ENCODE measurements at places on chromosomes 7 and 10.

GRCh38 chr10:97731346-97732051 is 5.4 kb upstream of the ZFYVE27 start:
- DNase-seq, result peak; percentile 7

DNA sequence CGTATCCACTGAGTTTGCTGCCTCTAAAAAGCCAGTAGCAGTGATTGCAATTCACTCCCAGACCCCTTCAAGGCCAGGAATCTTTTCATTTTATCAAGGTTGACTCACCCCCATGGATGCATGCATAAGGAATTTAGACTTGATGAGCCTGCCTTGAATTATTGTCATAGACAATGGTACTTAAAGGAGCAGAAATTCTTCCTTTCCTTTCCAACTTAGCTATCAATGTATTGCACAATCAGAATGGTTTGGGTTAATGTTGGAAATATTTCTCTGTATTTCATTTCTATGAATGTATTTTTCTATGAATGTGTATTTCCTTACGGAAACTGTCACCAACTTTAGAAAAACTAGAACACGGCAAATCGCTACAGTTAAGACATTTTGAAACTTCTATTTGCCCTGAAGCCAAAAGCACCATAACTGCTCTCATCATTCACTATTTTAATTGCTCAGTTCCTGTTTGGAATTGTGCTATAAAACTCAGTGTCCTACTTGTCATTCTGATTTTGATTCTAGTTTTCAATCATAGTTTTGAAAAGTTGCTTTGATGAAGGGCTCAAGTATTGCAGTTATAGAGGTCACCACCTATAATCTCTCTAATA is 355.7 kb upstream of the AKR1E2 start:
- no peak for DNase-seq

DNA sequence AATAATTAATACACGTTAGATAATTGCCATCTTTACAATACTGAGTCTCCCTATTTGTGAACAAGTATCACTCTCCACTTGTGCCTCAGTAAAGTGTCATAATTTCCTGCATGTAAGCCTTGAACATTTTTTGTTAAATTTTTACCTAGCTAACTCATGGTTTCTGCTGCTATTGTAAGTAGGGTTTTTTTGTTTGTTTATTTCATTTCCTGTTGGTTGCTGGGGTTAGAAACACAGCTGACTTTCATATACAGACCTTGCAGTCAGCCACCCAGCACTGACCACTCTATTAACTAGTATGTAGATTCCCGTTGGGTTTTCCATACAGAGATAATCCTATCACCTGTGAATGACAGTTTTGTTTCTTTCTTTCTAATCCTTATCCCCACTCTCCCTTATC is 133.3 kb downstream of the MPP7 start:
- no peak for DNase-seq

GRCh38 chr7:103525937-103526336 is 79.9 kb upstream of the SLC26A5 start:
- no peak for DNase-seq

DNA sequence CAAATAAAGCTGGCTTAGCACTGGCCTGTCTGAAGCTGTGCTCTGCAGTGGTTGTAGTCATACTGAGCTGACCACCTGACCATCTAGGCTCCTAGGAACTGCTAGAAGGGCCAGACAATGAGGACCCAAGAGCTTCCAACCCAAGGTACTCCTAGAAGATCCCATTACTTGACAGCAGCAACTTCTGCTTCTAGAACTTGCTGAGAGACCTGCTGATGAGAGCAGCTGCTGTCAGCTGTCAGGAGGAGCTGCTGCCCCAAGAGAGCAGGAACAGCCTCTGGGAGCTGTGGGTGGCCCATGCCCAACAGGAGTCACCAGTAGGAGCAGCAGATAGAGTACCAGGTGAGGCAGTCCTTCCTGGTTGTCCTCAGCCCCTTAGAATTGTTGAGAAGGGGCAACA is 70.2 kb downstream of the RBM20 start:
- DNase-seq, result no peak

DNA sequence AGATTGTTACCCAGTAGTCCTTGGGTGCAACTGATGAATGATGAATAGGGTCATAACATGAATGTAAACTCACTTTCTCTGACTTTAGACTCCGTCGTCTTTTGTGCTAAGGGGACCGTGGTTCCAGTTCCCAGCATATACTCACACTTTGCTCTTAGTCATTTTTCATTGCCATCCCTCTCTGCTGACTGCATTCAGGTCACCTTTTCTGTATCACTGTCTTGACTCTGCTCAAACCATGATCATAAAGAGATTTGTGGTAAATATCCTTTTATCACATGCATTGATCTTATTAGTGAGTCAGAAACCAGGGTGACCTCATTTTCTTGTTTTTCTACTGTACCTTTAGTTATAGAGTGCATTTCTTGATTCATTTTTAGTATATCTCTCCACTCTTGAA is 141.1 kb upstream of the AGR3 start:
- no peak for DNase-seq

DNA sequence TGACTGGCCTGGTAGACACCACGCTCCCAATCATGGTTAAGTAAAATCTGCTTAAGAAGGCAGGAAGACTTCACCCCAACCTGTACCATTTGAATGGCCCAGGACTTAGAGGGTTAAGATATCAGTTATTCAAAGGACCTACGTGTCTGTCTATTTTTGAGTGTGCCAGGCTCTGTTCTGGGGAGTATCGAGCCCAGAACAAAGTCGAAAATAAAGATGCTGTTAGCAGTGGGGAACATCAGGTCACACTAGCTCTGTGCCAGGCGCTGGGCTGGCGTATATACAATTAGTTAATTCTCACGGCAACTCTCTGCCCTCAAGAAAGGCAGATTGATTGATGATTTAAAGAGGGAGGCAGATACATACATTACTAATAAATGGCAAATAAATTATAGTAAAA is 40.5 kb upstream of the CREB5 start:
- no peak for DNase-seq

GRCh38 chr10:69668721-69669120 is 38.7 kb downstream of the FAM241B start:
- DNase-seq, result no peak

DNA sequence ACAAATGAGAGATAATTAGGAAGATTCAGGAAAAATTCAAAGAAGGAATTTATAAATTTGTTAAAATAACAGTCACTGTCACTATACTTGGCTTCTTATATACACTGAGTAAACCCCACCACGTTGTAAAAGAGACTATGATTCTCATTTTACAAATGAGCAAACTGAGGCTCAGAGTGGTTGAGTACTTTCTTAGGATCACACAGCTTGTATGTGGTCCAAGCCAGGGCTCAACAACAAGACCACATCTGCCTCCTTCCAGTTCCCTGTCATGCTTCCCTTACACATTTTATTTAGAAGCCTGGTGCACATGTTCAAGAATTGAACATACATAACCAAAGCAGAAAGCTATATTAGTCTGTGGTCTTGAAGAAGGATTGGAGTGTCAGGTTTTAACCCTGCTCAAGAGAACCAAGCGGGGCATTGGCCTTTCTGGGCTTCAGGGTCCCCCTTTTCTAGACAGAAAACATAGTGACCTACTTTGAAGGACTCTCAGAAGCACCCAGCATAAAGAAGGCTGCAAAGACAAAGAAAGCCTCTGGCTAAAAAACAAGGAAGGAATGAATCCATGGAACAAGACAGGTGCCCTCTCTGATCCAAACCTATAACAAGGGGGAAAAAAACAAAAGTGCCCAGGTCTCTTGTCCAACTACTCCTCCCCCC is 846 bp downstream of the MRLN start:
- no peak for DNase-seq

GRCh38 chr10:67433276-67433675 is 262.7 kb downstream of the CTNNA3 start:
- no peak for DNase-seq

GRCh38 chr7:5354460-5355232 is 69.0 kb downstream of the TNRC18 start:
- DNase-seq, result no peak

GRCh38 chr10:35027567-35027966 is 62.6 kb downstream of the CUL2 start:
- no peak for DNase-seq

- DNase-seq, result no peak
These were observed 12.5 kb upstream of the MNX1 start for GRCh38 chr7:157022681-157023588.

GRCh38 chr10:43083764-43084163 is 6.9 kb downstream of the RET start:
- no peak for DNase-seq

DNA sequence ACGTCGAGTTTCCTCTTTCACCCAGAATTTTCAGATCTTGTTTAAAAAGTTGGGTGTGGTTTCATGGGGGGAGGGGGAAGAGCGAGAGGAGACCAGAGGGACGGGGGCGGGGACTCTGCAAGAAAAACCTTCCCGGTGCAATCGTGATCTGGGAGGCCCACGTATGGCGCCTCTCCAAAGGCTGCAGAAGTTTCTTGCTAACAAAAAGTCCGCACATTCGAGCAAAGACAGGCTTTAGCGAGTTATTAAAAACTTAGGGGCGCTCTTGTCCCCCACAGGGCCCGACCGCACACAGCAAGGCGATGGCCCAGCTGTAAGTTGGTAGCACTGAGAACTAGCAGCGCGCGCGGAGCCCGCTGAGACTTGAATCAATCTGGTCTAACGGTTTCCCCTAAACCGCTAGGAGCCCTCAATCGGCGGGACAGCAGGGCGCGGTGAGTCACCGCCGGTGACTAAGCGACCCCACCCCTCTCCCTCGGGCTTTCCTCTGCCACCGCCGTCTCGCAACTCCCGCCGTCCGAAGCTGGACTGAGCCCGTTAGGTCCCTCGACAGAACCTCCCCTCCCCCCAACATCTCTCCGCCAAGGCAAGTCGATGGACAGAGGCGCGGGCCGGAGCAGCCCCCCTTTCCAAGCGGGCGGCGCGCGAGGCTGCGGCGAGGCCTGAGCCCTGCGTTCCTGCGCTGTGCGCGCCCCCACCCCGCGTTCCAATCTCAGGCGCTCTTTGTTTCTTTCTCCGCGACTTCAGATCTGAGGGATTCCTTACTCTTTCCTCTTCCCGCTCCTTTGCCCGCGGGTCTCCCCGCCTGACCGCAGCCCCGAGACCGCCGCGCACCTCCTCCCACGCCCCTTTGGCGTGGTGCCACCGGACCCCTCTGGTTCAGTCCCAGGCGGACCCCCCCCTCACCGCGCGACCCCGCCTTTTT is at the start of gene VIM:
Gene VIM, plus strand, starts transcription at position 151 of the 925 bp plus-strand sequence. CDS start 1,182 bp downstream, outside the sequence.
- peak; percentile 77 for DNase-seq

DNA sequence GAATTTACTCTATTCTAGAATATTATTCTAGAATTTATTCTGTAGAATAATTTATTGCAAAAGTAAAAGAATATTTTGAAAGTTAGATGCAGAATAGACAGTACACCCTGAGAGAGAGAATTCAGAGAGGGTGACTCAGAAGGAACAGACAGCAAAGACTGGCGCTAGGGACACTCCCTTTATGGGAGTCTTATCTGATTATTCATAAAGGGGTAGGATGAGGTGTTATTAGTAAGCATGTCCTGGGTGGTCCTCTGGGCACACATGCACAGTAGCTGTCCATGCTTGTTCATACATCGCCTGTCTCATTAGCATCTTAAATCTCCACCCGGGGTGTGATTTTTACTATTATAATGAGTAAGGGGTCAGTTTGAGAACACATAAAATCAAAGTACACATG is 100.1 kb downstream of the XPNPEP1 start:
- no peak for DNase-seq

DNA sequence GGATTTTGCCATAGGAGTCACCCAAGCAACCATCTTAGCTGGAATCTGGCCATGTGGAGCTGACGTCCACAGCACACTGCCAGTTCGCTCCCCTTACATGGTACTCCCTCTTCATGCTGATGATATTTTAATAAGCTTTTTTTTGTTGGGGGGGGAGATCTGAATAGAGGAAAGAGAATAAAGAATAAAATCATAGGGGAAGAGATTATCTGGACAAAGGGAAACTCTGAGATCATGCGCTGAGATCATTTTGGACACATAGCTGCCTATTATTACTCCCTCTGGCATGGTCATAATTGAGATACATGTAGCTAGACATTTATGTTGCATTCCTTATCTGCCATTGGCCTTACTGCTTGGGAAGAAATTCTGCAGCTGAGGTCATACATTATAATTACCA is 282.7 kb downstream of the HTR7 start:
- no peak for DNase-seq

GRCh38 chr10:47195274-47195885 is 104.6 kb upstream of the GDF10 start:
- no peak for DNase-seq

DNA sequence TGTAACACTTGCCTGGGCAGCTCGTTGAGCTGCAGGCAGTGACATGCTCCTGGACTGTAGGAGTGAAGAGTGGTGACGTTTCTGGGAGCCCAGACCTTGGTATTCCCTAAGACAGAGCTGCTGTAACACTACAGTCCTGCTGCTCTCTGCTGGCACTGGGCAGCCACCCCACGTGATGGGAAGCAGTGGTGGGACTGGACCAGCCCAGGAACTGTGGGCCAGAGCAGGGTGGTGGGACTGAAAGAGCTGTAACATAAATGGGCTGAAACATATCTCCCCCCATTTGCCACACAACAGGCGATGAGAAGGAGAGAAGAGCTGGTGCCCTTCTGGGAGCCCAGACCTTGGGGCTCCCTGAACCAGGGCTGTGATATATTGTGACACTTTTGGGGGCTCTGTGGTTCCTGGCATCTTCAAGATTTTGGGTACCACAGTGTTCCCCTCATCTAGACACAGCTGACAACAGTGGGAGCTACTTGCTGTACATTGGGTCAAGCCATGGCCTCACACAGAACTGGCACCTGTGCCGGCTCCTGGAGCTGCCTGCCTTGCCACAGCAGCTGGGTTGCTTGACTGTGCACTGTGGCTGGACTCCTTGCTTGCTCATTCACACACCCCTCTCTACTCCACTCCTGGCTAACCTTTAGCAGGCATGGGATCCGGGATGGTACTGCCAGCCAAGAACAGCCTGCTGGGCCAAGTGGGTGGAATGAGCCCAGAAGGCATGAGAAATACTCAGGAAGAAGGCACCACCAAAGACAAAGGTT is 161.3 kb upstream of the PCDH15 start:
- DNase-seq, result no peak

- no peak for DNase-seq
These were observed 490.9 kb downstream of the ZWINT start for GRCh38 chr10:55870186-55870585.

- DNase-seq, result no peak
These were observed 126.5 kb downstream of the GFRA1 start for GRCh38 chr10:116146372-116147140.

- no peak for DNase-seq
These were observed 122.0 kb downstream of the FAM53B start for GRCh38 chr10:124622158-124622557.
